ENCODE measurements at places on chromosomes 13 and 19.

DNA sequence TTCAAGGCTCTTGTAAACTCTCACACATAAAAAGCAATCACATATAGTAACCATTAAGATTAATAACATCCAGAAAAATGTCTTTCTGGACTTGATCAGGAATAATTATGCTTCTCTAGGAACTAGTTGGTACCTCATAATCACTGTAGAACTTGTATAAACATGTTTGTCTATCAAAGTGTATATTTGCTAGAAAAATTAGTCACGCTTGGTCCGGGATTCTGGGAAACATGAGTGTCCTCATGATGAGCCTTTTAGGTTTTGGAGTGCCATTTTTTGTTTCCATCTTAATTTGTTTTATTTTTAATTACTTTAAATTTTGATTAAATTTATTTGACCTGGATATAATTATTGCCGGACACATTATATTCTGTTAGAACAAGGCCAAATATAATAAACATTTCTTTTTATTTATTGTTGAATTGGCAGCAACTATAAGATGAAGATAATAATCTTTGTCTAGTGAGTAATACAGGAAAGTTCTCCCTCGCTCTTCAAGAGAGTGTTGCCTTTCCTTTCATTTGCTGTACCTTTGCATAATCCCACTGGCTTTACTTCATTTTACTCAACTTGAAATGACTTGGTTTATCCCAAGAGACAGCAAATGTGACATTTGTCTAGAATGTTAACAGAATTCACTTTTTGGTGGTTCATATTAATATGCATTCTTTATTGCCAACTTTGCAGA lies 207.0 kb downstream of the NALCN start:
- DNase-seq = no peak

- DNase-seq = no peak
Measured at GRCh38 chr13:48631441-48631840, 22.3 kb upstream of the CYSLTR2 start.

- DNase-seq = no peak
Measured at GRCh38 chr13:76745261-76746200, 140.7 kb downstream of the KCTD12 start.

DNA sequence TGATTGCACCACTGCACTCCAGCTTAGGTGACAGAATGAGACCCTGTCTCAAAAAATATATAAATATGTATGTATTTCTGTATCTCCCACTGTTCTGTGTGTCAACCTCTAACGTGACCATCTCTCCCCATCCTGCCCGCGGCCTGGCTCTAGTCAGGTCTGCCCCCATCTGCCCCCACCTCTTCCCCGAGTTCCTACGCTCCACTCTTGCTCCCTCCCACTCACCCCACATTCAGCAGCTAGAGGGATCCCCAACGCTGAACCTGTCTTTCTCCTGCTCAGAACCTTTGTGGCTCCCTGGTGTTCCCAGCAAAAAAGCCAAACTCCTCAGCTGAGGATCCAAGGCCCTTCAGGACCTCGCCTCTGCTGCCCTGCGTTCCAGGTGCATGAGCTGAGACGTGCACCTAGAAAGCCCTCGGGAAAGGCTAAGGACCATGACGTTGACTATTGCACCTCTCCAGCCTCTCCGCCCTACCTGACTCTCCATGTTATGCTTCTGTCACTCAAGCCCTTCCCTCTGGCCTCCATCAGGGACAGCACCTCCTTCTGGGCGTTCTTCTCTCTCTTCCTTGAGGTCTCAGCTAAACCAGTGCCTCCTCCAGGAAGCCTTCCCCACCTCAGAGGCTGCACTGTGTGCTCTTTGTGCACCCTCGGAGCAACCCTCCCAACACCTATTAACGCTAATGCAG lies 18.1 kb downstream of the AKT2 start:
- no peak for DNase-seq

DNA sequence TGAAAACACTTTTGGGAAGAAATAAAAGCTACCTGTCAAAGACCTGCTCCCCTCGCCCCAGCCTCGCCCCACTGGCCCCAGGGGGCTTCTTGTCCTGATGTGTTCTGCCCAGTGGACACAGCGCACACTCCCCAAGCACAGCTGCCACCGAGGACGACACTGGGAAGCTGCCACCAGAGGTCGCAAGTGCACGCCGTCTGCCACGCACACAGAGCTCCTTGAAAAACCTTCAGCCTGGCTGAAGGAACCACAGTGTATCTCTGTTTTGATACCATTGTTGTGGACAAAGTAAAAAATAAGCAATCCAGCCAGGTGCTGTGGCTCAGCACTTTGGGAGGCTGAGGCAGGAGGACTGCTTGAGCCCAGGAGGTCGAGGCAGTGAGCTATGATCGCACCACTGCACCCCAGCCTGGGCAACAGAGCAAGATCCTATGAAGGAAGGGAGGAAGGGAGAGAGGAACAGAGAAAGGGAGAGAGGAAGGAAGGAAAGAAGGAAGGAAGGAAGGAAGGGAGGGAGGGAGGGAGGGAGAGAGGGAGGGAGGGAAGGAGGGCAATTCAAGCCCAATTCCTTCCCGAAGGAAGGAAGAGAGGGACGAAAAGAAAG lies 57.3 kb downstream of the CEBPG start:
- DNase-seq = peak; percentile 81

- DNase-seq = no peak
Measured at GRCh38 chr19:51724543-51724942, 752 bp upstream of the HAS1 start.

DNA sequence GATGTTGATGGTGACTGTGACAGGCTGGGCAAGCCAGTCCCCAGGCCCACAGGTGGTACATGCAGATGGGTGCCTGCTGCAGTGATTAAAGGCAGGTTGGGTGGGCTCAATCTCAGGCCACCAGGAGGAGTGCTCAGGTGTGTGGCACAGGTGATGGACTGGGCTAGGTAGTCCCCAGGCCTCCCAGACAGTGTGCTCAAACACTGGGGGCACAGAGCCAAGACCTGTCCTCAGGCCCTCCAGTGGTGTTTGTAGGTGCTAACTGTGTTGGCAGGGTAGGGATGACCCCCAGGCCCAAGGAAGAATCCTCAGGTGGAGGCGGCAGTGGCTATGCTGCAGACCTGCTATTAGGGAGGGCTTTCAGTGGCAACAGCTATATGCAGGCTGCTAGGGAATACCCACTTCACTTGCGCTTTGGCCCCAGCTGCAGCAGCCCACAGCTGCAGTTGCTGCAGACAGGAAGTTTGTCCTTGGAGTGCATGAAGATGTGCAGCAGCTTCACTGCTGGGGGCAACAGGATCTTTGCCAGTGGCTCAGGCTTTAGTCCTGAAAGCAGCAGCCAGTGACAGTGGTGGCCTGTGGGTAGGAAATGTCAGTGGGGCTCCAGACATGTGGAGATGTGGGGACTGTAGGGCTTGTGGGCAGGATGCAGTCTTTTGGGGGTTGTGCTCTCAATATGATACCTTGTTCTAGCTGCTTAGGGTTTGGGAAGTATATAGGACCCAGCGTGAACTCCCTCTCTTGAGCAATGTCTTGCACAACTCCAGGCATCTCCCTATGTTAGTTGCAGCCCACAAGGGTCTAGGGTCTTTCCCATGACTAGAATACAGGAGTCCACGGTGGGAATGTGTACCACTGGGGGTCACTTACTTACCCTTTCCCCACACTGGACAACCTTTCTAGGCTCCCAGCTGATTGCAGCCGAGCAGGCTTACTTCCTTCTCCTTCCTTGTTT lies 54.1 kb upstream of the MLNR start:
- no peak for DNase-seq

DNA sequence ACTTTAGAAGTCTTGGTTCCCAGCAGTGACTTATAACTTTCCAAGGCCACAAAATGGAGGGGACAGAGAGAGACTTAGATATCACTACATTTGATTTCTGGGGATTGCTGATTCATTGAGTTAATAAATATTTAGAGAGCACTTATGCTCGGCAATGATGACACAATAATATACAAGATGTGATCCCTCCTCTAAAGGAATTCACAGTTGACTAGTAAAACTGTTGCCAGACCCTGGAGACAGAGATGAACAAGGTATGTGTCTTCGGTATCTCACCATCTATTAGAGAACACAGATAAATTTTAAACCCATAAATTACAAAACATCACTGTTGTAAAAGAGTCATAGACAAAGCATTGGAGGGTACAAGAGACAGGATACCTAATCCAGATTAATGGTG lies 437.5 kb downstream of the FOXO1 start:
- no peak for DNase-seq

- DNase-seq = no peak
Measured at GRCh38 chr13:43389983-43390382, 366.6 kb downstream of the DNAJC15 start.

- no peak for DNase-seq
Measured at GRCh38 chr19:16607819-16608218, 20.2 kb downstream of the MED26 start.

DNA sequence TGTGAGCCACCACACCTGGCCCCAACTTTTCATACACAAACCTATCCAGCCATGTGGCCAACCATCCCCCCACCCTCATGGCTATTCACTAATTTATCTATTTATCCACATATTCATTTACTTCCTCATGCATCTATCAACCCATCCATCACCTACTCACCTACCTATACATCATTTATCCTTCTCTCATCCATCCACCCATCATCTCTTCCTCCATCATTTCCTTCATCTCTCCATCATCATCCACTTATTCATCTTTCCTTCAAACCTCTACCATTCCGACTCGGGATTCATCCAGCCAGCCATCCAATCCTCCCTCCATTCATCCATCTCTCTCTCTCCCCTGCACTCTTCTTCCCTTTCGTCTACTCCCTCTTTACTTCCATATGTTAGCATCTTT lies 54.6 kb downstream of the RYR1 start:
- DNase-seq = no peak

DNA sequence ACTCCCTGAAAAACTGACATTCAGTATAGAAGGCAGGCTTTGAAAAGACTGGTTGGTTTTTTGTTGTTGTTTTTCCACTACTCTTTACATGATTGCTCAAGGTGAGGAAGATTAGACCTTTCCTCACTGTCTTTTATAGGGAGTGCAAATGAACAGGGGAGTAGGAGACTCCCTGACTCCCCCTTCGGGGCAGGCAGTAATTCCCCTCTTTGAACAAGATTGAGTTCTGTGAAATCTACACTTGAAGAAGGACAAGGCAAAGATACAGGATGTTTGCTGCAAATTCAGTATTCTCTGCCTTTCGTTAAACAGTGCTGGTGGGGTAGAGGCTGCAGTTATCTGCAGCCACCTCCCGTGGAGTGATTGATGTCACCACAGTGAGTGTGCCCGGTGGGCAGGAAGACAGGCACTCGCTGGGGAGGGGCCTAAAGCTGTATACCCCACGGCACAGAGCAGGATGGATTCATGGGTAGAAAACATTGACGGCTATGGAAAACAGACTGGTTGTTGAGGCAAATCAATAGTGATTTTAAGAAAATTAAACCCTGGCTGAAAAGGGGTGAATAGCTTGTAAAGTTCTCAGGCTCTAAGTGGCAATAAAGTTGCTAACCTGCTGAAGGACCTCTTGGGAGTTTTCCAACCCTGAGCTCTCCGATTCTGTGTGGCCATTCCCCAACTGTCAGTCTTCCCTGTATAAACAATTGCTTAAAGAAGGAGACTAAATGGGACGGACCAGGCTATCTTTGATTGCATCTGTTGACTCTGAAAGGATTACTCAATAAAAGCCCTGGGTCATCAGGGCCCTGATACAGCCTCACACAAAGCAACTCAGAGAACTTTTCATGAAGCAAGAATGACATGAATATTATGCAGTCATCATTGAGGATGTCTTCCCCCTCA lies 308.3 kb downstream of the TBC1D4 start:
- no peak for DNase-seq

DNA sequence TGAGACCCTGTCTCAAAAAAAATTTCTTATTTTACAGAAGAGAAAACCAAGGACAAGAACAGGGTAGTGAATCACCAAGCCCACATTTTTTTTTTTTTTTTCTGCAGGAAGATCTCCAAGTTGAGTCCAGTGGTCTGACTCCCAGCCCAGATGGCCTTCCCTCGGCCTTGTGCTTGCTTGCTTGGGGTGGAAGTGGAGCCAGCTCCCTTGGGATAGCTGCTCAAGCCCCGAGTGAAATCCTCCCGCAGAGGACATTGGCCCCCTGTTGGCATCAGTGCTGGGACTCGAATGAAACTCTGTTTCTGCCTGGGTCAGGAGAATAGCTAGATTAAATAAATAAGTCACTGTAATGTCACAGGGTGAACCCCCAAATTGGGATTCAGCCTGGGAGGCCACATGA lies 9.4 kb upstream of the NUP62 start:
- DNase-seq = no peak

DNA sequence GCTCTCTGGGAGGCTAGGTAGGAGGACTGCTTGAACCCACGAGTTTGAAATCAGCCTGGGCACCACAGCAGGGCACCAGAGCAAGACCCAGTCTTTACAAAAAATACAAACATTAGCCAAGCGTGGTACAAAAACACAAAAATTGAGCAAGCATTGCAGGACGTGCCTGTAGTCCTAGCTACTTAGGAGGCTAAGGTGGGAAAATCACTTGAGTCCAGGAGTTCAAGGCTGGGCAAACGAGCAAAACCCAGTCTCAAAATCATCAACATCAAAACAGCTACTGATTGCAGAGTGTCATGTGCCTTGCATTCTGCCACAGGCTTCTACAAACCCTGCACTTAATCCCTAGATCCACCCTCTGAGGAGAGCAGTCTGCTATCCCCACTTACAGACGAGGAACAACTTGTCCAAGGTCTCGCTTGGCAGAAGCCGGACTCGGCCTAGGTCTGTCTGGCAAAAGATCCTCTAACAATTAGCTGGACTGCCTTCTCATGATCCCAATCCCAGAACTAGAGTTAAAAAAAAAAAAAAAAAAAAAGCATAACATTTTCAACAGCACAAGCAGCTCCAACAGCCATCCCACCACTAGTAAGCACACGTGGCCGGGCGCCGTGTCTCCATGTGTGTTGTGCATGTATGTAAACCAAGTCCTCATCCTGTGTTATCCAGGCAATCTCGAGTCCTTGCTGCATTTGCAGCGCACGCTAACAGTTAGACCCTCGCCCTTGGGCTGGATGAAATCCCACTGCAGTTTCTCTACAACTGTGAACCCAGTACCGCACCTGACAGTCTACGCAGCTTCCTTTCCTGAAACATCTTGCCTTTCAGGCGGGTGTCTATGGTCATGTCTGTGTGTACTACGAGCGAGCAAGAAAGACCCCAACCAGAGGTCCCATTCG lies 2.0 kb downstream of the PPP6R1 start:
- DNase-seq = no peak

DNA sequence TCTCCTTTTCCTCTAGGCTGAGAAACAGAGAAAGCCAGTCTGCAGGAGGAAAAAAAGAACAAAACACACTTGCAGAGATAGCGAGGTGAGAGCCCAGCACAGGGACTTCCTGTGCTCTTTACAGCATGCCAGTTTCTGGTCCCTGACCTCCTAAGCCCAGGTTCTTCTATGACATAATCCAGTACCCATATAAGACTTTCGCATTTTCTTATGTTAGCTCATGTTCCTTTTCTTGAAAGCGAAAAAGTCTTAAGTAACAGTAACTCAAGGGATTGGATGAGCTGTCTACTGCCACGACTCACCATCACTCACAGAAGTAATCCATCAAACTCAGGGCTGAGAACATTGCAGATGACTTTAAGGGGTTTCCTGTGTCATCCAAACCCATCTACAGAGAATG lies 17.4 kb downstream of the CCDC70 start:
- no peak for DNase-seq

DNA sequence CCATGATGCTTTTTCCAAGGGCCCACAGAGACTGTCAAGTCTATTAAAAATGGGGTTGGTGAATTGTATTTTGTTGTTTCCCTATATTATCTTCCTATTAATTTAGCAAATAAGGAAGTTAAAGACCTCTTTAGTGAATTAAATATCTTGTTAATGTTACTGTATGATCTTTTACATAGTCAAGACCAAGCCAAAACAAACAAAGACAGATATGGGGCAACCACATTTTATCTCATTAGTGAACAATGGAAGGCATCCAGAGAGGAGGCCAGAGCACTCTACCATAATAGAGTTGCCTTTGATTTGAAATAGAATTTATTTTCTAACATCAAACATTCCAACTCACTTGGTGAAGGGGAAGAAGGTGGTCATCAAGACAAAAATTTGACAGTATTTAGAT lies 169.4 kb downstream of the B3GLCT start:
- DNase-seq = no peak

Data from WTC11 (cell line).